ENCODE measurements at places on chromosomes 4 and X.

DNA sequence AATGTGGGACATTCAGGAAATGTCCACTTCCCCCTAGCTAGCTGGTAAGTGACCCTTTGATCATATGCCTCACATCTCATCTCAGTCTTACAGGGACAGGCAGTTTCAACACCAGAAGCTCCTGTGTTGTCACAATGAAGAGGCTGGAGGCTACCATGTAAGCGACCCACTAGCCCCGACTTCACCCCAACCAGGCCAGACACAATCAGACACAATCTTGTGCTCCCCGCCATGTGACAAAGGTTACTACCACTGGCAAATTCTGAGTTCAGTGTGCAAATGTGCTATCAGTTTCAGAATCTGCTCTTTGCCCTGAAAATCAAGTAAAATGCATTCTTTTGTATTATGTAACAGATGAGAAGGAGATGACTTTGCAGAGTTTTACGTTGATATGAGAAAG is 56.9 kb upstream of the STS start:
- DNase-seq, result no peak

DNA sequence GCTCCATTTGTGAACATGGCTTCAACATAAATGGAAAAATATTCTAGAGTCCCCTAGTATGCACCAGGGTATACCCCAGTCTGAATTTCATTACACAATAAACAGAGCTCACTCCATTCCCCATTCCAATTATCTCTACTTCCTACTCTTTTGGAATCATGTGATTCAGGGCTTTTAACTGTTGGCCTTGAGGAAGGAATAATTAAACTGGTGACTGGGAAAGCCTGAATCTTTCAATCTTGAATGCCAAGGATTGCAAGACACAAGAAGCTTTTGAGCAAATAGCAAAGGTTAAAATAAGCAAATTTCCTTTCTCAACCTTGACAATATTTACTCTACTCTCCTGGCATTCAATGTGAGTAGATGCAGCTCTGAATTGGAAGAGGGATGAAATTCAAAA is 77.5 kb upstream of the INPP4B start:
- DNase-seq, result no peak

GRCh38 chr4:136524039-136524438 is 1008.3 kb downstream of the PCDH18 start:
- DNase-seq, result no peak

DNA sequence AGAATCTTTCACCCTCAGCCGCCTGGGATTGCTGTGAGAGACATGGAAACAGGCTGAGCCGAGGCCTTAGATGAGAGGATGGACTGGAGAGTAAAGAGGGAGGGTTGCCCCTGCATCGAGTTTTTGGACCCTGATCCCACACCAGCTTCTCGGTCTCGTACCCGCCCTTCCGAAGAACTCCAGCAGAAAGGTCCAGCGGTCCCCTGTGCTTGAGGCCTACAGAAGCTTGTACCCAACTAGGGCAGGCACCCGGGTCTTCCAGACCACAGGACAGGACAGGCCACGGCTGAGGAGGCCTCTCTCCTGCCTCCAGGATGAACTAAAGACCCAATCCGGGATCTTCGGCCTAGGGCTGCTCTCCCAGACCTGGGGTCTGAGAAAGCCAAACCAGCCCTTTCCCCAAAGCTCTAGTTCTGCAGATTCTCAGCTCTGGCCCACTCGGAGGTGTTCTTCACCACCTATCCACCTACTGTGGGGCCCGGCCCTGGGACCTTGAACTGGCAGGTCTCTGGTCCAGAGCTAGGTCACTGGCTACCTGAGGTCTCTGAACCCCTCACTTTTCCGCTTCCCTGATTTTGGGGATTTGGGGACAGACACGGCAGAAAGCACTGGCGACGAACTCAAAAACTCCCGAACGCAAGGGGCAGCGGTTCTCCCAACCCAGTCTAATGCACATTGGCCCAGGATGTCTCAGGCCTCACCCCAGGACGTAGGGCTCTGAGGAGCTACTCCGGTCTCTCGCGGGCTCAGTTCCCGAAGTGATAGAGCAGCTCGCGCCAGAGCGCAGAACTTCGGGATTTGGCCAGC is 1.1 kb downstream of the NKX3-2 start:
- DNase-seq, result no peak

DNA sequence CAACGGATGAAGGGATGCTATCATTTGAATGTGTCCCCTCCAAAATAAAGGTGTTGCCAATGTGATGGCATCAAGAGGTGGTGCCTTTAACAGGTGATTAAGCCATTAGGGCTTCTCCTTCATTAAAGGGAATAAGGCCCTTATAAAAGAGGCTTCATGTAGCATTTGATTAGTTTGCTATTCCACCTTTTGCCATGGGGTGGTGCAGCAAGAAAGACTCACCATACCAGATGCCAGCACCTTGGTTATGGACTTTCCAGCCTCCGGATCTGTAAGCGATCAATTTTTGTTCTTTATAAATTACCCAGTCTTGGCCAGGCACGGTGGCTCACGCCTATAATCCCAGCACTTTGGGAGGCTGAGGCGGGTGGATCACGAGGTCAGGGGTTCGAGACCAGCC is 7.9 kb upstream of the SLC25A43 start:
- DNase-seq, result no peak

DNA sequence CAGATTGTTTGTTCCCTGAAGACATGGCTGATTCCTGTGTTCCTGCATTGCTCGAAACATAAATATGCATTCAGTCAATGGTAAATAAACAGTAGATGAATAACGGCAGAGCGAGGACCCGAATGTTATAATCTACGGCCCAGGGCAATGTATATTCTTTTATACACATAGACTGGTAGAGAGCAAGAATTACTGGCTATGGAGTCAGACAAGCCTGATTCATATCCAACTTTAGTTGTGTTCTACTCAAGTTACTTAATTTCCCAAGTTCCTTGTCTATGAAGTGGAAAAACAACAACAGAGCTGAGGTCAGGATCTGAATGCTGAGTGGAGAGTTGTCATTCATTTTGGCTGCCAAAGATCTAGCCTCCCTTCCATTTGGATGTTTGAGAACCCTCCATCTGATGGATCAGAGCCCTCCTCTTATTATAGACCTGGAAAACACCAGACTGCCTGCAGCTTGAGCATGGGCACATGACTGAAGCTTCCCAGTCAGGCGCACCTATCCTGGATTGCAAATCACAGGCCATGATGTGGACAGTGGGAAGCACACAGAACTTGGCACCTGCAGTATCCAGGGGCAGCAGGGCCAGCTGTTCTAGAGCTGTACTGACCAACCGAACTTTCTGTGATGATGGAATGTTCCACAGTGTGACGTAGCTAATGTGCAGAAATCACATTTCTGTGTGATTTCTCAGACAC is 80.1 kb downstream of the FAM184B start:
- DNase-seq, result no peak

DNA sequence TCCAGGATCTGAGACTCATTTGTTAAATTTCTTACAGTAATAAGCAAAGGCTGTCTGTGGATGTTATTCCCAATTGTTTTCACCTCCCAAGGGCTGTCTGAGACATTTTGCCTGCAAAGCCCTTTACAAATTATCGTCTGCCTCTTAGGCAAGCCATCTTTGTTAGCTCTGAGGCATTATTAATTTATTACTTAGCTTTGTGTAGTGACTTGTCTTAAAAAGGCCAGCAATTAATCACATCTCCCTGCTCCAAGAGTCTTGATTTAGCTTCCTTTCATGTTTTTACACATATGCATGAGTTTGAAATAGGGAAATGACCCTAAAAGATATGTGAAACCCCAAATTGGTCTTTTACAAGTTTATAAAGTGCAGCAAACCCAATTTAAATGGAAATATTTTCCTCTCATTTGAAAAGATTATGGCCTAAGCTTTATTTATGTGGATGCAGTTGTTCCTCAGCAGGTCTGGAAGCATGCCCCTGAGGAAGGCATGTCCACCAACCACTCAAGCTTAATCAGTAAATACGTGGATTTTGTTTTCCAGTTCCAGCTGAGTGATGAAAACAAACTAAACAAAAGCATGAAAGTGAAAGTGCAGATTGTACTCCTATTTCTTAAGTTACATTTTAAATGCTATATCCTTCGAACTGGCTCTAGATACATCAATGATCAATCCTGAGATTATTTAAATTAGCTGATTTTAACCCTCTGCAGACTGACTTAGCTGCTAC is 173.6 kb upstream of the LNX1 start:
- DNase-seq, result no peak

DNA sequence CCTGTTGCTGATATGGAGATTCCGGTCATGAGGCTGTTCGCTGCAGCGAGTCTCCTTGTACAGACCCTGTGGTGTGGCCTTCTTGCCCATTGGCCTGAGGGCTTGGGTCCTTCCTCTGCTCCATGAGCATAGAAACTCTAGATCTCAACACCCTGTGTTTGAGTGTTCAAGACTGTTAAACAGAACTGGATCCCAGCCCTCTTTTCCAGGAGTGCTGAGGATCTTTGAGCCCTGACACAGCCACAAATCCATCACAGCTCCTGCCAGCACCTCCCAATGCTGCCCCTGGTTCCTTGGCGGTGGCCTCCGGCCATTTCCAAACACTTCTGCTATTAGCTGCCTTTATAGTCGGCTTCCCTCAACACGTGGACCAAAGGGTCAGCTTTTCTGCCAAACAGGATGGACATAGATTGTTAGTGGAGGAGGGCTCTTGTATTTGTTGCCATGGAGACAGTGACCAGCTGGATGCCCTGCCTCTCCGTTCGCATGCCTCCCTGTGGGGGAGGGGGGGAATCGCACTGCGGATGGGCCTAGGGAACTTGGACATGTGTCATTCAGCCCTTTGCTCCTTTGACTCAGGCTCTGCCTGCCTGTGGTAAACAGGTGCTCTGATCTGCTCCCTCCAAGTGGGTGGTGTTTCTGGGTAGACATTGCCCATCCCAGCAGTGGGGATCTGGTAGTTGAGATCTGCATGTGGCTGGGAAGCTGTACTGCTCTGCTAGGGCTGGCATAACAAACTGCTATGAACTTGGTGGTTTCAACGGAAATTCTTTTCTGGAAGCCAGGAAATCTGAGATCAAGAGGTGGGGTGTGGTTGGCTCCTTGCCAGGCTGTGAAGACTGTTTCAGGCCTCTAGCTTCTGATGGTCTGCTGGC is 6.9 kb upstream of the WDR1 start:
- DNase-seq, result no peak

DNA sequence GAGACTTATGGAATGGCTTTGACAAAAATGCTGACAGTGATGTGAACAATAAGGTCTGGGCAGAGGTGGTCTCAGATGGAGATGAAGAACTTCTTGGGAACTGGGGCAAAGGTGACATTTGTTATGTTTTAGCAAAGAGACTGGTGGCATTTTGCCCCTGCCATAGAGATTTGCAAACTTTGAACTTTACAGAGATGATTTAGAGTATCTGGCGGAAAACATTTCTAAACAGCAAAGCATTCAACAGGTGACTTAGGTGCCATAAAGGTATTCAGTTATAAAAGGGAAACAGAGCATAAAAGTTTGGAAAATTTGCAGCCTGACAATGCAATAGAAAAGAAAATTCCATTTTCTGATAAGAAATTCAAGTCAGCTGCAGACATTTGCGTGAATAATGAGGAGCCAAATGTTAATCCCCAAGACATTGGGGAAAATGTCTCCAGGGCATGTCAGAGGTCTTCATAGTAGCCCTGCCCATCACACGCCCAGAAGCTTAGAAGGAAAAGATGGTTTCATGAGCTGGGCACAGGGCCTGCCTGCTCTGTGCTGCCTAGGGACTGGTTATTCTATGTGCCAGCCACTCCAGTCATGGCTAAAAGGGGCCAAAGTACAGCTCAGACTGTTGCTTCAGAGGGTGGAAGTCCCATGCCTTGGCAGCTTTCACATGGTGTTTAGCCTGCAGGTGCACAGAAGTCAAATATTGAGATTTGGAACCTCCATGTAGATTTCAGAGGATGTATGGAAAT is 782.2 kb downstream of the TRAM1L1 start:
- DNase-seq, result no peak

DNA sequence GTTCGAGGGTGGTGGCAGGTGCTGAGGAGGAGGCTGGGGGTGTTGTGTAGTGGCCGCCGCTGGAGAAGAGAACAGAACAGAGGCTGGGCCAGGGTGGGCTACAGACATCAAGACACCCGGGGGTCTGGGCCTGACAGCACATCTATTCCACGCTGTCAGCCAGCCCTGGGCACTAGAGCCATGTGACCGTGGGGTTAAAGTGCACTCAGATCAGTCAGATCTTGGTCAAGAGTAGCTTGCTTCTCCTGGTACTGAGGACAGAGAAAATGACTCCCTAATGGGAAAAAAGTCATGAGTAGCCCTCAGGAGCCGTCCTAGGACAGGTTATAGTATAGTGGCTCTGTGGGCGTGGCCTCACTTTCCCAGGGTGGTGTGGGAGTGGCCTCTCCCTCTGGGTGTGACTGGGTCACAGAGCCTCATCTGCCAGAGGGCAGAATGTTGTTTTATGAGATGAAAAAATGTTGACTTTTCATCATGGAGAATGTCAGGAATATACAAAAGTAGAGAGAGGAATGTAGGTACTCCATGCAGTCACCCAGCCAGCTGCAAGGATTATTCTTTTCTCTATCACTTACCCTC is 19.4 kb downstream of the TRMT44 start:
- DNase-seq, result no peak

DNA sequence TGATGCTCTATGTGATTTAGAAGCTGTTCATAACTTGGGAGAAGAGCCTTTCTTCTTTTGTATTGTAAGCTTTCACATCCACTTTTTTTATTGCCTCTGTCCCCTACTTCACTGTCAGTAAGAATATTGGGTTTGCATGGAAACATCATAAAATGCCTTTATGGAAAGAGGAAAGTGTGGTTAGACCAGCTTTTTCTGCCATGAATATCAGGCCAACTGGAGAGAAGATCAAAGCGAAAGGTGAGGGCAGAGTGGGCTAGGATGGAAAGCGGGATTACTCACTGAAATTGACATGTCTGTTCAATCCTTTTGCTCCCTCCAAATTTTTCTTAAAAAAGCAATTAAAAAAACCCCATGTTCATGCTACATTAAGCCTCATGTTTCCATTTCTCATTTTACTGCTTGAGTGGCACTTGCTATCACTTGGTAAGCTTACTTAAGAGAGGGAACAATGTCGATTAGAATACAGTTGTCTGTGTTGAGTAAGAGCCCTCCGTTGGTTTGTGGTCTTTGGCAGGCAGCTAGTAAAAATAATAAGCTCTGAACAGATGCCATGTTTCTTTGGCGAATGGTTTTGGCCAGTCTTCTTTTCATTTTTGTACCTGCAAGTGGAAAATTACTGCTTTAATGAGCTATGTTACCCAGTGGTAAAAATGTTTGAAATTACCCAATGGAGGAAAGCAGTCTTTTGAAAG is 35.9 kb downstream of the SUPT20HL1 start:
- DNase-seq, result no peak

DNA sequence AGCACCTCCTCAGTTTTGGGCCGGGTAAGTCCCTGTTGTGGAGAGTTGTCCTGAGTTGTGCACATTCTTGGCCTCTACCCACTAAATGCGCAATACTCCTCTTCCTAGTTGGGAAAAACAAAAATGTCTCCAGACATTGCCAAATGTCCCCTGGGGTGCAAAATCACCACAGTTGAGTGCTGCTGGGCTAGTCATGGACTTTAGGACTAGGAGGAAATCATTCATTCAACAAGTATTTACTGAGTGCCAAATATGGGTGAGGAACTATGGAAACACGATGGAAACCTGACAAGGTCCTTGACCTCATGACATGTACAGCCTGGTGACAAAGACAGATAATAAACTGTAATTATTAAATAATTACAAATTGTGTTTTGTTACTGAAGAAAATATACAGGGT is 71.6 kb downstream of the STX18 start:
- no peak for DNase-seq

GRCh38 chr4:139014371-139015268 is 961 bp upstream of the NOCT start:
- peak; percentile 35 for DNase-seq

GRCh38 chr4:40749717-40750460 is at the start of gene NSUN7:
NSUN7 (plus strand) TSS chr4:40749955; CDS start chr4:40750694, 739 bp downstream.
- no peak for DNase-seq
